GM04503 (cell line): ENCODE measurements at places on chromosomes 1 and 21.
A peak's percentile ranks its signal among the peaks of the same experiment; 100 is the strongest.

GRCh38 chr1:68317543-68317942 lies 85.2 kb upstream of the WLS start:
- DNase-seq: no peak

- no peak for DNase-seq
Measured at GRCh38 chr1:31886866-31887265, 51.3 kb downstream of the PTP4A2 start.

DNA sequence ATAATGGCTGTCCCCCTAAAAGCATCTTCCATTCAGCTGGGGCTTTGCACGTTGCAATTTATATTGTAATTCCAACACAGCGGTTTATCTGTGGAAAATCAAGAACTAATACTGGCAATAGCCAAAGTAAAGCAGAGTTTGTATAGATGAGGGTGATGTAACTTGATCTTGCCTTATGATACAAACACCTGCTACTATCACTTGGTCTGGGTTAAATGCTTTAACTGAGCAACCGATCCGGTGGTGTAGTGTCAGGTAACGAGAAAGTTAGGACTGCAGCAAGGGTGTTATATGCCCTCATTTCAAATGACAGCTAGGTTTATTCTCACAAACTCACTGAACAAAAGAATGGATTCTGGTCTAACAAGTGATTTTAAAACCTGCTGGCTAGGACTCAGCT lies 47.3 kb upstream of the PLPPR4 start:
- no peak for DNase-seq

DNA sequence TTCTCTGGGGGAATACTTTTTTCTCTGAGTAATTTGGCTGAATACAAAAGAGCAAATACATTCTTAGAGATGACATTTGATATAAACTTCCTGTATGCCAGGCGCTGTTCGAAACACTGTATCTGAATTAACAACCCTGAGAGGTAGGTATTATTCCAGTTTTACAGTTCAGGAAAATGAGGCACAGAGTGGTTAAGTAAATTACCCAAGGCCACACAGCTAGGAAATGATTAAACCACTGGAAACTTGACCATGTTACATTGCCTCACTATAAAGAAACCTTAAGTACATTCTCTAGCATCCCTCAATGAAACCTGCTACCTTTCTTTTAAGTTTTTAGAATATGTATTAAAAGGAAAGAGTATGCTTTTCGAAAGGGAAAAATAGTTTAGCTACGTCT lies 54.6 kb downstream of the SMYD2 start:
- DNase-seq: no peak

- DNase-seq: no peak
Measured at GRCh38 chr1:94109478-94109877, 11.5 kb downstream of the ABCA4 start.

GRCh38 chr1:80982831-80983230 lies 817.9 kb upstream of the ADGRL2 start:
- no peak for DNase-seq

- DNase-seq: no peak
Measured at GRCh38 chr1:57659804-57660203, 235.9 kb upstream of the DAB1 start.

DNA sequence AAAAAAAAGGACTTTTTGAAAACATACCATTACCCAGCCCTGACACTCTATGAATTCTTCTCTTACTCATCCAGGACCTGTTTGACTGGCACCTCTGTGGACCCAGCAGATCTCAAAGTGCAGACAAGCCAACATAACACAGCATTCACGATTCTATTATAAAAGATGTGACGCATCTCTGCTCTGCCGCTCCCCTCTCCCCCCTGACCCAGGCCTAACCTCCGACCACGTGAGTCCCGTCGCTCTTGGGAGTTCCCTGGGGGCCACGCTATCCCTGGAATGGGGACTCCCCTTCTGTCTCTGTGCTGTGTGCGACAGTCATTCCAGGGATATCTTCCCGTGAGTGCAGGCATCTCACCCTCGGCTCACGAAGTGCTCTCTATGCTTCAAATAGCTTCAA lies 21.1 kb downstream of the LRRC38 start:
- DNase-seq: no peak

DNA sequence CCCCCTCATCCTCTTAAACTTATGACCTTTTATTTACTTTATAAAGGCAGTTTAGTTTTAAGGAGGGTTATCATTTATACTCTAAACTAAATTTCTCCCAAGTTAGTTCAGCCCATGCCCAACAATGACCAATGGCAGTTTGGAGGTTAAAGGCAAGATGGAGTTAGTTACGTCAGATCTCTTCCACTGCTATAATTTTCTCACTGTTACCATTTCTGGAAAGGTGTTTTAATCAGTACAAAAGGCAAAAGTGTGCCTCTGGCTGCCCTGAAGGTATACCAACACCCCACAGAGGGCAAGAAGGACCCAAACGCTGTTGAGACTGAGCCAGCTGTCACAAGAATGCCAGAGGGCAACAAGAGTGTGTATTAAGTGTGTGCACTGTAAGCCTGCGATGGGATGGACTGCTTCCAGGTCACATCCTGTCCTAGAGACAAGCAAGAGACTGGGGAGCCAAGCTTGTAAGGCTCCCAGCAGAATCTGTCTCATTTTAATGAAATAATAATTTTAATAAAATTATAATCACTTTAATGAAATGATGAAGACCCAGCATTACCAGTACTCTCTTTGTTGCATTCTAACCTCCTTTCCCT lies 32.5 kb upstream of the FAM89A start:
- DNase-seq: no peak

- DNase-seq: no peak
Measured at GRCh38 chr1:34714386-34714785, 40.5 kb upstream of the GJB5 start.

DNA sequence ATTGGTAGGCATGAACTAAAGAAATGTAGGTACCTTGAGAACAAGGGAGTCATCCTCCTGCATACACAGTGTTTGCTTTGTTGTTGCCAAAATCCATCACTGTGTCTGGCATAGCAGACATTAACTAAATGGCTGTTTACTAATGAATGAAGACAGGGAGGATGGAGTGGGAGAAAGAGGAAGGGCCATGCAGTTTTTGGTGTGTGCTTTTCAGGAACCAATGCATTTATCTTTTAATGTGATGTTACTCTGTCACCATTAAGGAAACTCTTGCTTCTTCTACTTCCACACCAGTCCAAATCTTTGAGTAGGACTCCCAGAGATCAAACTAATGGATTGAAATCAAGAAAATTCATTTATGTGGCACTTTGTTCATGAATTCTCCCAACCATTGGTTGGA lies 55.6 kb upstream of the DUSP10 start:
- no peak for DNase-seq

DNA sequence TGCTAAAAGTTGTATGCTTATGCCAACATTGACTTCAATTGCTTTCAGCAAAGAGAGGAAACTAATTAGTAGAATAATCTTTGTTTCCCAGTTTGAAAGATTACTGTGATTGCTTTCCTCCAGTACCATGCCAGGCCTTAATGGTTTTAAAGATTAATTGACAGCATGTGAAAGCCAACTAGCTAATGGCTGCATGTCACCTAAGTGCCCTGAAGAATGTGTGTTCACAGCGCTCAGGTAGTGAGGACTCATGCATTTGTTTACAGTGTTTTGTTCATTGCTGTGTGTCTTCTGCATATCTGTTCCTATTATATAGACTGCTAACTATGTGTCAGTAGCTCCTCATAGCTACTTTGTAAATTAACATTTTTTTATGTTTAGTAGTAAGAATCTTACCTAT lies 335.6 kb downstream of the LRRIQ3 start:
- DNase-seq: no peak

- peak; percentile 61 for DNase-seq
Measured at GRCh38 chr1:41742219-41742618, 176.5 kb downstream of the HIVEP3 start.

GRCh38 chr21:37266515-37267221 lies 466 bp downstream of the VPS26C start:
- no peak for DNase-seq

DNA sequence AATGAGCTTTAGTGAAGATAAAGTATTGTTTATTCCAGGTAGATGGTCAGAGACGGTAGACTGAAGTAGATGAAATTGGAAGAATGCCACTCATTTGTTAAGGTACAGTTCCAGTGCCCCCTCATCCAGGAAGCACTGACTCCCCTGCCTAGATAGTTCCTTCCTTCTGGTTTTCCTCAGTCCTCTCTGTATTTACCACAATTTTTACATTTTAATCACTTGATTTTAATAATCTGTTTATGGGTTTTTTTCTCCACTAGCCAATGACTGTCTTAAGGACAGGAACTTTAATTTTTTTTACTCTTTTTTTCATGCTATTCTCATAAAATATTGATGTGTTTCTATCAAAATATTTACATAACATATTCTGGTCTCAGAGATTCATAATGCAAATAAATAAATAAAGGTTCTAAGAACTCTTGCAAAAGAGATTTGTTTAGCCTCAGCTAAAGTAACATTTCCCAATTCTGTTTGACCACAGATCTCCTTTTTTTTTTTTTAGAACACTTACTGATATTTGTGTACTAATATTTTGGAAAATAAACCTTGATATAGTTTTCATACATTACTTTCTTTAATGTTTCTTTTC lies 651.6 kb downstream of the PLPP3 start:
- DNase-seq: no peak

DNA sequence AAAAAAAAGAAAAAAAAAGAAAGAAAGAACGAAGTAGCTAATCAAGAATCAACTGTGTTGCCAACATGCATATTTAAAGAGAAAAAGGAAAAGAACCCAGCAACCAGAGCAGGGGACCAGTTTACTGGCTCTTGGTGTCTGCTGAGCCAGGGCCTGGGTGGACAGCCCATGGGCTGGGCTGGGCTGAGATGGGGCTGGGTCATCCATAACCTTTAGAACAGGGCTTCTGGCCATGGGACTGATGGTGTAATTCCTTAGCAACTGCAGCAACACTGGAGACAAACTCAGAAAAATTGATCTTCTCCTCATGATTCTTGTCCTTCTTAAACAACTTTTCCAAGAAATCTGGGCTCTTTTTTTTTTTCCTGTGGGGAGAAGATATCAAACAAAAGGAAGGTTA lies 10.5 kb downstream of the S100A7A start:
- DNase-seq: no peak

- DNase-seq: peak; percentile 75
Measured at GRCh38 chr1:211735208-211736170, 60.1 kb upstream of the NEK2 start.

- no peak for DNase-seq
Measured at GRCh38 chr1:84360316-84360715, 38.0 kb upstream of the DNASE2B start.

DNA sequence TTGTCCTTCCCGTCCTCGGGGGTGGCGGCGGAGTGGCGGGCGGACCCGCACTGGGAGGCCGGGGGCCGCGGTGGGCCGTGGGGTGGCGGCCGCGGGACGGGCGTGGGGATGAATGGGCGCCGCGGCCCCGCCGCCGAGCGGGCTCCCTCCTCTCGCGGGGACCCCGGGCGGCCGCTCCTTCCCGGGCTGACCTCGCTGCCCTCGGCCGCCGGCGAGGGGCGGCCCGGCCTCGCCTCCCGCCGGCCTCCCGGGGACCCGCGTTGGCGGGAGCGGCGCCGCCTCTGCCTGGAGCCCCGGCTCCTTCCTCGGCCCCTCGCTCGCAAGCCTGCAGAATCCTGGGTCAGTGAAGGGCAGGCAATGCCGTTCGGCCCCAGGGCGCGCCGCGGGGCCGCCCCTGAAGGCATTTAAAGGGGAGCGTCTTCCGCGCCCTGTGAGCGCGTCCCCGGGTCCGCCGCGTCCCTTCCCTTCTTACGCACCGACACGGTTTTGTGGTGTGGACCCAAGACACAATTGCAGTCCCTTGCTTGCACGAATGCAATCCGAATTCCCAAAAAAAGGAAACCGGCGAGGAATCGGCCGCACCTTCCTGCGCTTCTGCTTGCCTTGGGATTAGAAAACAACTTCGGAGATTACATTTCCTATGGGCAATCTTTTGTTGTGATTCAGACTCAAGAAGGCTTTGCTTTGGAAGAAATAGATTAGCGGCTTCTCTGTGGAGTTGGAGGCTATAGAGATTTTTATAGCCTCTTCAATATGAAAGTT lies 776 bp downstream of the ITSN1 start:
- DNase-seq: no peak

DNA sequence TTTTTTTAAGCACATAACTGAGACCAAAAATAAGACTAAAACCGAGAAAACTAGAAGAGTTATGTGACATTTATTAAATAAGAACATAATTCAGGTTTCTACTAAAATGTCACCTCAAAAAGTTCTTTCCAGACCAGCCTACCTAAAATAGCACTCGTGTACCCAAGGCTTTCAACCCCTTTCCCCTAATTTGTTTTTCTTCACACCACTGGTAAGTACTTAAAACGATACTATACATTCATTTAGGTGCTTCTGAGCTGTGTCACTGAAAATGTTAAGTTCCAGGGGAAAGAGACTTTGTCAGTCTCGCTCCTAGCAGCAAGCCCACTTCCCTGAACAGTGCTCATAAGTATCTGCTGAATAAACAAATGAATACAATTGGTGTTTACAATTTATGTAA lies 6.8 kb downstream of the RRAGC start:
- no peak for DNase-seq

GRCh38 chr1:50139339-50140181 lies 30.8 kb downstream of the ELAVL4 start:
- DNase-seq: no peak

DNA sequence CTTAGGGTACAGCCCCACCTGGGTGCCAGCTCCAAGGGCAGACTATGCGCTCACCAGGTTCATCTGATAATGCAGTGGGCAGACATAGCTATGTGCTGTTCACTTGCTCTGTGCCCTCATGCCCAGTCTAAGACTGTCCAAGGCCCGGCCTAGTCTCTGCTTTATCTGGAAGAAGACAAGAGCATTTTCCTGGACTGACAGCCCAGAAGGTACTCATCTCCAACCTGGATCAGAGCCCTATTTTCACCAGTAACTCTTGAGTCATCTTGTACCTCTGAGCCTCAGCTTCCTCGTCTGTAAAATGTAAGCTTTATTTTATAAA lies 28.5 kb upstream of the LRRC8C start:
- no peak for DNase-seq

GRCh38 chr1:236536540-236536939 lies 12.8 kb downstream of the LGALS8 start:
- no peak for DNase-seq

GRCh38 chr1:154407198-154408091 lies 2.3 kb downstream of the IL6R start:
- no peak for DNase-seq

GRCh38 chr21:35222541-35222941 lies 173.4 kb upstream of the RUNX1 start:
- no peak for DNase-seq
